ENCODE measurements at places on chromosomes 2 and 18.

DNA sequence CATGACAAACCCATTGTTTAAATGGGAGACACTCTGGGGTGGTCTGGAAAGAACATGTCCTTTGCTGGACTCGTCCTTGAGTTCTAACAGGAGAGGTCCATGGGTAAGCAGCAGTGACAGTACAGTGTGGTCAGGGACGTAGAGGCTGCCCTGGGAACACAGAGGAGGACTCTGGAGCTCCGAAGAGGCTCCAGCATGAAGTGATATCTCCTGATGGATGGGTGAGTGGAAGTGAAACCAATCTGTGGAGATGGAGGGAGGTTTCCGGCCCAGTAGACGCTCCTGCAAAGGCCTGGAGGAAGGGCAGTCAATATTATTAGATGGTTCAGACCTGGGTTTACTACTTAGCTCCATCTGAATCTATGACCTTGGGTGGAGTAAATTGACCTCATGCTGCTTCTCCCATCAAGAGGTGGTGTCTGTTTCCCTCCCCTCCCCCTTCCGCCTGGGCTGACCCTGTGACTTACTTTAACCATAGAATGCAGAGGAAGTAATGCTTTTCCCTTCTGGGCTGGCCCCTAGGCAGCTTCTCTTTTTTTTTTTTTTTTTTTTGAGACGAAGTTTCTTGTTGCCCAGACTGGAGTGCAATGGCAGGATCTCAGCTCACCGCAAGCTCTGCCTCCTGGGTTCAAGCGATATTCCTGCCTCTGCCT, 2.3 kb upstream of the TFCP2L1 start:
- DNase-seq, result no peak

DNA sequence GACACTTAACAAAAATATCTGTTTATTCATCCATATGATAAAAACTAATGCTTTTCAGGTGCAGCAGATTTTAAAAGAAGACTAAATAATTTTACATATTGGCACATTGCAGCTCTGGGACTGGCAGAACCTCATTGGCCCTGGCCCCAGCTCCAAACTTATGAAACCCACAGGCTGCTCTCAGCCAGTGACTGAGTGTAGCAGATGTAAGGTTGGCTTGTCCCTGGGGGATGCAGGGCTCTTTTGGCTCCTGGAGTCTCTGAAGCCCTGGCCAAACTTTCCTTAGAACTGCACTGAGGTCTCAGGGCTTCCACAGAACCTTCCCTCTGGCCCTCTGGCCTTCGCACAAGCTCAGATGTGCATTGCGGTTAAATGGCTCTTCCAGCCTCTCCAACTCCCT, 725.0 kb upstream of the SOX11 start:
- DNase-seq, result no peak

DNA sequence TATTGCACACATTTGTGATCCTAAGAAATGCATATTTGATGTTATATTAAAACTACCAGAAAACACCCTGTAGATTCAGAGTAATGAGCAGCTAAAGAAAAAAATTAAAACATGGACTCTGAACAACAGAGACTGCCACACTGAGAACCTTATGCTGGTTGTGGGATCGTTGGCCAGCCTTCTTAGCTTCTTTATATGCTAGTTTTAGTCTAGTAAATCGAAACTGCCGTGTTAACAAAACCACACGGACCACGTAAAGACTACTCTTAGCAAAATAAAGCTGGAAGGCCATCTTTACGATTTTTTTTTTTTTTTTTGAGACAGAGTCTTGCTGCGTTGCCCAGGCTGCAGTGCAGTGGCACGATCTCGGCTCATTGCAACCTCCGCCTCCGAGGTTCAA, 22.8 kb downstream of the PER2 start:
- DNase-seq, result no peak

GRCh38 chr2:114252713-114253112, 189.7 kb upstream of the DPP10 start:
- no peak for DNase-seq

- no peak for DNase-seq
These were observed 853 bp downstream of the GNAL start for GRCh38 chr18:11689669-11690565.

DNA sequence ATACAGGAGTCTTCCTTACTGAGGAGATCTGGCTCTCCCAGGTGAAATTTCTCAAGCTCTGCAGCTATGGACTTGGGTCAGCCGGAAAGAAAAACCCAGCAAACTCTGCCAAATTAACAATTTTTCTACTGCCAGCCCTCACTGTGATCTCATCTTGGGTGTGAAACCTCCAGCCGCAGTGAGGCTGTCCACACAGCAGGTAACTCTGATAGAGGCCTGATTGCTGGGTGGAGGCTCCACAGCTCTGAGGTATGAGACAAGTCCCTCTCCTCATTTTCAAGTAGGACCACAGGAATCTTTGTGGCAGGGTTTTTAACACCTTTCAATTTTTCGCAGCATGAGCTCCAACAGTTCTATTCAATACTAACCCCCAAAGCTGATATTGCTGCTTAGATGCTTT, 430.6 kb upstream of the RAB6C start:
- no peak for DNase-seq

GRCh38 chr2:86358957-86359356, 21.5 kb upstream of the REEP1 start:
- DNase-seq, result no peak

GRCh38 chr18:77131652-77132368, 773 bp downstream of the MBP start:
- DNase-seq, result no peak

DNA sequence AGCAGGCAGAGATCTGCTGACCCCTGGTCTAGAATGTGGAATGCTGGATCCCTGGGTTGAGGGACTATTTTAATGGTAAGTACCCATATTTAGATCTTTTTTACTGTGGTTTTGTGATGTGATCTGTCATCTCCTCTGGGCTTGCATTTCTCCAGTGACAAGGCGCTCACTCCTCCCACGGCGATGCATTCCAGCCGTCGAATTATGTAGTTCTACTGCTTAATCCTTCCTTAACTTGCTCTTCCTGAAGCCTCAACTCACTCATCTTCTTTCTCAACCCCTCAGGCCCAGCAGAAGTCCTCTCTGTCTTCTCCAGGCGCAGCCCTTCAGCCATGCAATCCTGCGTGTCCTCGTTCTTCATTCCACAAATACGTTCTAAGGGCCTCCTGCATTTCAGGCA, 51.2 kb downstream of the HPCAL1 start:
- no peak for DNase-seq

DNA sequence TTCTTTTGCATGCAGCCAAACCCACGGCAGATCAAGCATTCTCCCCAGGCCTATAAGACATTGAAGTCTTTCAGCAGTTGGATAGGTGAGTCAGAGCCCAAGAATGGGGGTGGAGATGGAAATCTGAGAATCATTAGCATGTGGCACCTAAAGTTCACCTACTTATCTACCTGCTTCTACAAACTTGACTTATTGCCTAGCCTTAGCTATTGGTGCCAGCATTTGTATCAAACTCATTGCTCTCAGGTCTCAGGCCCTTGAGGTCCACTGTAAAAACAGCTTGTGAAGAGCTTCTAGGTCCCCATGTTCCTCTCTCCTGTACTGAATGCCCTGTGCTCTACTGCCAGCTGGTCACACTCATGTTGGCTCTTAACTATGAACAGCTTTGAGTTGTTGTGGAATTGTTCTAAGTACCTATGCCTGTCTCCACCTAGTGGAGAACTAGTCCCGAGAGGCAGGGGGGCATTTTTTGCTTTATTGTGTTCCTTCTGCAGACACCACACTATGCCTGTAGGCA, 278.4 kb upstream of the SPRED2 start:
- peak; percentile 12 for DNase-seq

DNA sequence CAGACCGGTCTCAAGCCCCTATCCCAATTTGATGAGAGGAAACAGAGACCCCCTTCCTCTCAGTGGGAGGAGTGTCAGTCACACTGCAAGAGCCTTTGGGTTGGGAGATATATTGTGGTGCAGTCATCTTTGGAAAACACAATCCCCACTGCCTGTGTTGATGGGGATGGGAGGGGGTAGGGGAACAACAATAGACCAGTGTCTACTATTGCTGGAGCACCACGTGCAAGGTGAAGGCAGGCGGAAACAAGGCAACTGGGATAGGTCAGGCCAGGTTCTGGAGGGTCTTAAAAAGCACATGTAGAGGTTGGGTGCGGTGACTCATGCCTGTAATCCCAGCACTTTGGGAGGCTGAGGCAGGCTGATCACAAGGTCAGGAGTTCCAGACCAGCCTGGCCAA, 127.9 kb downstream of the ZFP36L2 start:
- no peak for DNase-seq

GRCh38 chr2:236769981-236770671, 200.5 kb downstream of the ACKR3 start:
- peak; percentile 95 for DNase-seq

DNA sequence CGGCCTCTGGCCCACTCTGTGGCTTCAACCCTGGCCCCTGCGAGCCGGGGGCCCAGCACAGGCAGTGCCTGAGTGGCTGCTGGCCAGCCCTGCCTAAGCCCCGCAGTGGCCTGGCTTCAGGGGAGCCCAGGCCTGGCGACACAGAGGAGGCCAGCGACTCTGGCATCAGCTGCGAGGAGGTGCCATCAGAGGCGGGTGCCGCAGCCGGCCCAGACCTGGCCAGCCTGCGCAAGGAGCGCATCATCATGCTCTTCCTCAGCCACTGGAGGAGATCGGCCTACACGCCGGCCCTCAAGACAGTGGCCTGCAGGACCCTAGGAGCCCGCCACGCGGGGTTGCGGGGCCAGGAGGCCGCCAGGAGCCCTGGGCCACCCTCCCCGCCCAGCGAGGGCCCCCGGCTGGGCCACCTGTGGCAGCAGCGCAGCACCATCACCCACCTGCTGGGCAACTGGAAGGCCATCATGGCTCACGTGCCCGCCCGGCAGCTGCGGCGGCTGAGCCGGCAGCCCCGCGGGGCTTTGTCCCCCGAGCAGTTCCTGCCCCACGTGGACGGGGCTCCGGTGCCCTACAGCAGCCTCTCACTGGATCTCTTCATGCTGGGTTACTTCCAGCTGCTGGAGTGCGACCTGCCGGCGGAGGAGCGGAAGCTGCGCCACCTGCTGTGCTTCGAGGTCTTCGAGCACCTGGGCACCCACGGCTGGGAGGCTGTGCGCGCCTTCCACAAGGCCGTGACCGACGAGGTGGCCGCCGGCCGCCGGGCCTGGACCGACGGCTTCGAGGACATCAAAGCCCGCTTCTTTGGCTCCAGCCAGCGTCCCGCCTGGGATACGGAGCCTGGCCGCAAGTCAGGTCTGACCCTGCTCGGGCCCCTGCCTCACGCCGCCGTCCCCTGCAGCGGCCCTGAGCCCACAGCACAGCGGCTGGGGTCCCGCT, 7.5 kb upstream of the KLHL30 start:
- no peak for DNase-seq

- no peak for DNase-seq
These were observed 83.2 kb downstream of the LAMA3 start for GRCh38 chr18:23772327-23773024.
